ENCODE measurements at places on chromosomes 16 and 17.

- no peak for DNase-seq
Observed at GRCh38 chr17:75645501-75645888, 12.3 kb downstream of the SMIM5 start.

DNA sequence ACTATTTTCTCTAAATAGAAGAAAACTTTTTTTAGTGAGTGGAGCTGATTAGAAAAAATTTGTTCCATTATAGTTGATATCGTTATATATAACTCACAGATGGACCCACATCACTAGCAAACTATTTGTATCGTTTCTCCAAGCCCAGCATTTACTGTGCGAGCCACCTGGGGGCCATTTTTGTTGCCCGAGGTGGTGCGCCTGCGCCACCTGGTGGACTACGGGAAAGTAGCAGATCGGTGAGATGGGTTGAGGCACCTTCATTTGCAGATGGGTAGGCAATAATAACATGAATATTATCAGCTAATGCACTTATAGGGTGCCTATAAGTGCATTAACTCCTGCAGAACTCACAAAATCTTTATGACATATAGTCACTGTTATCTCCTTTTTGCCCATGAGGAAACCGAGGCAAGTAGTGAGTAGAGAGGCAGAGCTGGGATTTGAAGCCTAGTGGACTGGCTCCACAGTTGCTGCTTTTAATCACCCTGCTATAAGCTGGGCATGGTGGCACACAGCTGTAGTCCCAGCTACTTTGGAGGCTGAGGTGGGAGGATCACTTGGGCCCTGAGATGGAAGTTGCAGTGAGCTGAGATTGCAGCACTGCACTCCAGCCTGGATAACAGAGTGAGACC lies 23.2 kb upstream of the NTN1 start:
- no peak for DNase-seq

GRCh38 chr17:76588182-76588581 lies 2.5 kb upstream of the ST6GALNAC2 start:
- DNase-seq: no peak

GRCh38 chr16:57530522-57531252 lies 5.7 kb downstream of the CCDC102A start:
- DNase-seq: no peak

DNA sequence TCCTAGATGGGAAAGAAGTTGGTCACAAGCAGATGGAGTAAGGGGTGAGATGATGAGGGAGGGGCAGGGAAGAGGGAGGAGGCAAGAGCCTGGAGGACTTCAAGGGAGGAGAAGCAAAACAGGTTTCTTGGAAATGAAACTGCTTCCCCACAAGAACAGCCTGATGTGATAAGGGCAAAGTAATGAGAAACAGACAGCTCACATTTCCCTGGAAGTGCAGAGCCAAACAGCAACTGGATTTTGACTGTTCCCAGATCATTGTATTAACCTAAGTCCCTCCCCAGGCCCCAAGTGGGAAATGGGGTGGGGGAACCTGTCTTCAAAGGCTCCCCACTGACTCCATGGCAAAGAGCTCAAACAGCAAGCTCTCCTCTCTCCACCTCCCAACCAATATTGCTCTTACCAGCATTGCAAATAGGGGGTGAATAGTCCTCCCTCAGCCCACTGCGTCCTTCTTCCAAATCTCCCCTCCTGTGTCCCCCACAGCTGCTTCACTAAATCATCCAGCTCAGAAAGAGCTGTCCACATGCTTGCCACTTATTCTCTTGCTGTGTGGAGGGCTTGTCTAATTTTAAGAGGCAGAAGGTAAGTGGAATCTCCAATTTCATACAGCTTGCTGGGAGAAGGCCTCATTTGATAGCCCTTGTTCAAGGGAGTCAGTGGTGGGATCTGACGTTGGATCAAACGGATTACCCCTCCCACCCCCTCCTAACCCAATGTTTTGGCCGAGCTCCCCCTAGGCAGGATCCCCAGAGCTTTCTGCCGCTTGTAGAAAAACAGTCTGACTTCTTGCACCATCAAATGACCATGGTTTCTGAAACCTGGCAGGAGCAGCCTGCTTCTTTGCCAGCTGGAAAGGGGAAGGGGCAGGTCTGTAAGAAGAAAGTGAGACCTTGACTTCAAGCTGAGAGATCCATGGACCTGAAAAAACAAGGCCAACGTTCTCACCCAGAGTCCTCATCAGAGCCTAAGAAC lies 56.3 kb upstream of the SMIM36 start:
- no peak for DNase-seq

DNA sequence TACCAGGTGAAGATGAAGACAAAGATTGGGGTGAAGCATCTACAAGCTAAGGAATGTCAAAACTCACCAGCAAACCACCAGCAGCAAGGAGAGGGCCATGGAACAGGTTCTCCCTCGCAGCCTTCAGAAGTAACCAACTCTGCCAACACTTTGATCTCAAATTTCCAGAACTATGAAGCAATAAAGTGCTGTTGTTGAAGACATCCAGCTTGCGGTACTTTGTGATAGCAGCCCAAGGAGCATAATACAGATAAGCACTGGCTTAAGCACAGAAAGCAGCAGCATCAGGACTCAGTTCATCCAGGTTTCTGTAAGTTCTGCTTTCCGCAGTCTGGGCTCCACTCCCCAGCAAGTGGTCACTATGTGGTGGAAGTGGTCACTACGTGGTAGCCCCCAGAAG lies 16.0 kb upstream of the CDRT4 start:
- no peak for DNase-seq

- no peak for DNase-seq
Observed at GRCh38 chr17:82407255-82407654, 10.9 kb upstream of the HEXD start.

- no peak for DNase-seq
Observed at GRCh38 chr17:52451294-52451861, 292.9 kb upstream of the CA10 start.

DNA sequence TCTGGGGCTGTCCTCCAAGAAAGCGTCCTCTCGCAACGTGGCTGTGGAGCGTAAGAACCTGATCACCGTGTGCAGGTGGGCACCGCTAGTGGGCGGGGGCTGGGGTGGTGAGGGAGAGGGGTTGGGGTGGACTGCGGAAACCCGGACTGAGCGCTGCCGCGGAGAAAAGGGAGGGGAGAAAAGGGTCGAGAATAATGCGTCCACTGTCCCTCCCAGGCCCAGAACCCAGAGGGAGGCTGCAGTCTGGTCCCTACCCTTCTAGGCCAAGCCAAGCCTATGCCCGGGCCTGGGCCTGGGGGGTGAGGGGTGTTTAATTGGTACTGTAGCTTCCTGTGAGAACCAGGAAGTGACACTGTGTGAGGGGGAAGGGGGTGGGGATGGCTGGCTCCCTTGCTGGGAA lies 464 bp downstream of the RUNDC3A start:
- no peak for DNase-seq

DNA sequence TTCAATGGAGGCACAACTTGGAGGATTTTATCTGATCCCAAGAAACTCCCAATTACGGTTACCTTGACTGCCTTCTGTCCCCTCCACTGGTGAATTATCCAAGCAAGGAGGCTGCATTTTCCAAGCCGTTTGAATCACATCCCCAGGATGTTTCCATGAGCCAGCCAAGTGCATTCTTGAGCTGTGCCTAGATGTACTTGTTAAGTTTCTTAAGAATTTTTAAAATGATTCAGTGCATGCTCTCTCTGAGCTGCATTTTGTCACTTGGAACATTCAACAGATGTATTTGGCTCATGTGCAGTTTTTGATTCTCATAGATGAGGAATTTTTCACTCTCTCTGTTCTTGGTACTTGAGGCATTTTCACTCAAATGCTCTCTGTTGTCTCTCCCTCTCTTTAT lies 202.6 kb upstream of the MYOCD start:
- DNase-seq: no peak

- DNase-seq: no peak
Observed at GRCh38 chr17:57747221-57748017, 2.3 kb upstream of the CCDC182 start.

DNA sequence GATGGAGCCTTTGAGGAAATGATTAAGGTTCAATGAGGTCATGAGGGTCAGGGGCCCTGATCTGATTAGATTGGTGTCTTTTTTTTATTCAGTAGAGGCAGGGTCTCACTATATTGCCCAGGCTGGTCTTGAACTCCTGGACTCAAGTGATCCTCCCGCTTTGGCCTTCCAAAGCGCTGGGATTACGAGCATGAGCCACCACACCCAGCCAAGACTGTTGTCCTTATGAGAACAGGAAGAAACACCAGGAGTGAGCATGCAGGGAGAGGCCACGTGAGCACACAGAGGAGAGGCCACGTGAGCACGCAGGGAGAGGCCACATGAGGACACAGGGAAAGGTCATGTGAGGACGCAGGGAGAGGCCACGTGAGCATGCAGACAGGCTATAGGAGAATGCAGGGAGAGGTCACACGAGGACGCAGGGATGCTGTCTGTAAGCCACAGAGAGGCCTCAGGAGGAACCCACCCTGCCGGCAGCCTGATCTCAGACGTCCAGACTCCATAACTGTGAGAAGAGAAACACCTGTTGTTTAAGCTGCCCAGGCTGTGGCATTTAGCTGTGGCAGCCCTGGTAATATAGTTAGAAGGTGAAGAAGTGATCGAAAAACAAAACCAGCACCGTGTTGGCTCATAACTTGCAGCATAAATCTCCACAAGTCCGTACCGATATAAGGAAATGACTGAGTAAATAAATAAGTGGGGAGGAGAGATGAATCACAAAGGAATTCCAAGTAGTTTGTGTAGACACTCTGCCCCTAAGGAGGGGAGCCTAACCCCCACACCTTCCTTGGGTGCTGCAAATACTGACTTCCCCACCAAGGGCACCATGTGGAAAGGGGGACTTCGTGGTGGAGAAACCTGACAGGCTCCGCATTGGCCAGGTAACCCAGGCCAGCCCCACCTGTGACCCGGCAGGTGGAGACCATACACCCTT lies 14.6 kb upstream of the CSNK1D start:
- DNase-seq: no peak

GRCh38 chr16:29664091-29664921 lies 1.3 kb downstream of the SPN start:
- DNase-seq: no peak

GRCh38 chr17:1697681-1698080 lies 12.5 kb downstream of the TLCD2 start:
- no peak for DNase-seq

DNA sequence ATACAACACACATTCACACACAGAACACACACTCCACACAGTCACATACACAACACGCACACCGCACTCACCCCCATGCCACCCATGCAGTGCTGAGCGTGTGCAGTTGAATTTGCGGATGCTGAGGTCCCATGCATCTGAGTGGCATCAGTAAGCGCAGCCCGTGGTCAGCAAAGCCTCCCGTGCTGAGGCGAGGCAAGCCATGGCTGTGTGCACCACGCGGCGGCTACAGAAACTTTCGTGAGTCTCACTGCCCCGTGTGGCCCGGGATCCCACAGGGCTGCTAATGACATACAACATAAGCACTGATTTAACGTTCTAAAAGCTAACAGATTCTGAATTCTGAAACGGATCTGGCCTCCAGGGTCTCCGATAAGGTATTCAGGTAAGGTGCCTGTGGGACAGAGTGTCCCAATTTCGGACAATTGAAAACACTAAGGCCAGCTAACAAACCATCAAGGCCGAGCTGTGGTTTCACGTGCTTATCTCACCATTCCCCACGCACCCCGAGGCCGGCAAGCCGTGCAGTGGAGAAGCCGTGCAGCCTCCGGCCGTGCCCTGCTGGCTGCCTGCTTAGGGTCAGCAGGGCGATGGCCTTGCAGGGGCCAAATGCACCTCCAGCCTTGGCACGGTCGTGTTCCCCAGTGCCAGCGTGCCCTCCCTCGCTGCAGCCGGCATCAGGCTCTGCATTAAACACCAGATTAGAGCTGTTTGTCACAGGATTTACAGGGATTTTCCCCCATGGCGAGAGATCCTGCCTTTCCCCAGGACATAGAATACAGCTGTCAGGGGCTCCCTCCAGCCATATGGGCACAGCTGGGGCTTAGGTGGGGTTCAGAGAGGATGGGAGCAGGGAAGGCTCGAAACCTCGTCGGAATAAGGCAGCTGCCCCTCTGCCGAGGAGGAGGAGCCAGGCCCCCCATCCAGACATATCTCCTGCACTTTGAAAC lies 191.7 kb downstream of the C16orf95 start:
- no peak for DNase-seq

- no peak for DNase-seq
Observed at GRCh38 chr16:88739977-88740726, 33.8 kb downstream of the CTU2 start.

DNA sequence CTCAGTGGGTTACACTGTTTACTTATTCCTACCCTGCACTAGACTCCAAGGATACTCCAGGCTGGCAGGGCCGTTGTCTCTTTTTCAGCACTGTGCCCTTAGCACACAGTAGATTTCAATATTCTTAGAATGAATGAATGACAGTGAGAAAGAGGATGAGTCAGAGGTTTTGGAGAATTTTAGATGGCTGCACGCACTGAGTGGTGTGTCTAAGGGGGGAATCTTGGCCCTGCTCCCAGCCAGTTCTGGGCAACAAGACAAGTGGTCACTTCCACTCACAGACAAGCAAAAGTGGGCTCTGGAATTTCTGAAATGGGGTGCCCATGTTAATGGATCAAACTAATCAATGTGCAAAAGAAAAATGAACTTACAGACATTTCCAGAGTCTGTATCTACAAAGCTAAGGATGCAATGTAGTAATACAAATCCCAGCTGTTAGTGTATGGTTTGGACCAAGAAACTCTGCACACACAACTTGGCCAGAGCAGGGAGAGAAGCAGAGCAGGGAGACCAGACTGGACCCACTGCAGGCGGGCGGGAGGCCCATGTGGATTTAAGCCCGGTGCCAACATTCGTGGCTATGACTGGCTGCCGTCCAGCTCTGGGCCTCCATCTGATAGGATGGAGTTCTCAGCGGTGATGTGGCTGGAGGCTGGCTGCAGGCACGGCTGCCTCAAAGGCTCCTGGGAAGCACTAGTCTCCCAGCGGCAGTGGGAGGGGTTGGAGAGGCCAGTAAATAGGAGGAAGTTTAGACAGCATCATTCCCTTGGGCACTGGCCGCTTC lies 95.6 kb upstream of the CDYL2 start:
- no peak for DNase-seq

All from cortex of kidney (tissue), 1 donor.